ENCODE measurements at places on chromosomes 5 and 9. TPM values are rescaled to one million over a fixed set of nuclear protein-coding genes. Genes with fewer than 3 reads are reported as not detected.

TMEM252 gene
- not detected for total RNA-seq

DNA sequence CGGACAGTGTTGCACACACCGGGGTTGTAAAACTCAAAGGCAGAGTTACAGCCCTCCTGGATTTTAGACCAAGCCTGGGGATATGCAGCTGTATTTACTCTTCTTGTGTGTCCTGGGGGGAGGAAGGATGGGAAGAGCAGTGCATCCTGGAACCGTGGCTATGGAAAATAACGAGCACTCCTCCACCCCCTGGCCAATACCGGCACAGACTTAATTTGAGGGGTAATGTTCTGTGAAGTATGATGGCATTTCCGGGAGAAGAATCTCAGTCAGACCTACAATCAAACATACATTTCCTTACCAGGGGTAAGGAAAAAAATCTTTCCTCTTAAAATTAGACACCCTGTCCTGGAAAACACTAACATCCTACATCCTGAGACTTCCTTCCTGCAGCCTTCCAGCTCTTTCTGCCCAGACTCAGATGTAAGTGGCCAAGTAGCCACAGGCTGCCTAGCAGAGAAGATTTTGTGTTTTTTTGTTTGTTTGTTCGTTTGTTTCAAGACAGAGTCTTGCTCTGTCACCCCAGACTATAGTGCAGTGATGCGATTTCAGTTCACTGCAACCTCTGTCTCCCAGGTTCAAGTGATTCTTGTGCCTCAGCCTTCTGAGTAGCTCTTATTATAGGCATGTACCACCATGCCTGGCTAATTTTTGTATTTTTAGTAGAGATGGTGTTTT lies 11.0 kb upstream of the ERMP1 start:
- DNase-seq: no peak

GRCh38 chr5:1883120-1883924 lies 597 bp upstream of the IRX4 start:
- DNase-seq: no peak

DNA sequence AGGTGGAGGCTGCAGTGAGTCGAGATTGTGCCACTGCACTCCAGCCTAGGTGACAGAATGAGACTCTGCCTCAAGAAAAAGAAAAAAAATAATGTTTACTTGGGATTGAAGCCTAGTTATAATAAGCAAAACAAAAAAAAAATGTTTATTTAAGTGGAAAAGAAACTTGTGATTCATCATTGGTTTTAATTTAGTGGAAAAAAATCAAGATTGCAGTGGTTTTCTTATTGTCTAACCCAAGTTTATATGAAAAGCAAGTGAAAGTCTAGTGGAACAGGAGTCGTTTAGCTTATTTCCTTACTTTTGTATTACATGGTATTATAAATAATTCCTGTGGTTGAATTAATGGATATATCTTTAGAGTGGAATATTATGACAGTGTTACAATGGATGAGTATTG lies 8.4 kb downstream of the CNOT8 start:
- no peak for DNase-seq

DNA sequence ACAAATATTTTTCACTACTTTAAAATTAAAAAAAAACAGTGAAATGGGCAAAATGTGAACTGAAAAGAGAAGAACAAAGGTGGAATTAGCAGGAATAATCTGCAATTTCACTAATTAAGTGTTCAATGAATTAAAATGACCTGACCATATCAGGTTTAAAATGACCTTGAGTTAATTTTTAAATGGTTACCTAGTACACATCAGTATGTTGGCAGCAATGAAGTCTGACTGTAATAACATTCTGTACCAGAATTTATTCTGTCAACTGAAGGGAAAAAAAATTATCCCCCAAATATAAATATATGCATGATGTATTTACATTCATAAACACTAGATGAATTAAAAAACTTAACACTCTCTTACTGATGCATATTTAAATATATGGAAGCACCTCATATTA lies 165.6 kb downstream of the RFX3 start:
- no peak for DNase-seq

DNA sequence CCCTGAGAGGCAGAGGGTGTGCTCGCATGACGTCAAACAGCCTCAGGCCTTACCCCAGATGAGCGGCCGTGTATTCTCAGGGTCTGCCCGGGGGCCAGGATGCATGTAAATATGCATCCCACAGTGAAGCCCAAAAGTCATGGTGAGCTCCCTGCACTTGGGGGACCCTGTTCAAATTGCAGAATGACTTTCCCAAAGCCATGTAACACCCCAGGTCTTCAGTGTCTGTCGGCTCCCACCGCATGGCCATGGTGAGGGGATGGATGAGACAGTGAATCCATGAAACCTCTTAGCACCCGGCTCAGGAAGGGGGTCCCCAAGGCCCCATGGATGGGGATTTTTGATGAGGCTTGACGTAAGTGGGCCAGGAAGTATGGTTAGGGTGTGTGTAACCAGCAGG lies 9.3 kb upstream of the COL5A1 start:
- peak; percentile 8 for DNase-seq

- peak; percentile 4 for DNase-seq
Observed at GRCh38 chr9:134597957-134598883, 43.4 kb upstream of the COL5A1 start.

DNA sequence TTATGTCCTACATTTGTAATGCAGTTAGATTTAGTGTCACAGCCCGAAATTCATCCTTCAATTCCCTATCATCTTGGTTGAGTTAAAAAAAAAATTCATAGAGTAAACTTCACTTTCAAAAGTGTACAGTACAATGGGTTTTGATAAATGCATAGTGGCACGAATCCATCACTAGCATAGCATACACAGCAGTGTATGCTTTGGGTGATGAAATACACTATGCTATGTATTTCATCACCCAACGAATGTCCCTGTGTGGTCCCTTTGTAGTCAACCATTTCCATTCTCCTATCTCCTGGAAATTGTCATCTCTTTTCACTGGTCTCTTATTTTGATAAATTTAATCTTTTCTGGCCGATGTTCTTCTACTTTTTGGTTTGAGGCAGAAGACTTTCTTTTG lies 129.4 kb upstream of the BASP1 start:
- no peak for DNase-seq

DNA sequence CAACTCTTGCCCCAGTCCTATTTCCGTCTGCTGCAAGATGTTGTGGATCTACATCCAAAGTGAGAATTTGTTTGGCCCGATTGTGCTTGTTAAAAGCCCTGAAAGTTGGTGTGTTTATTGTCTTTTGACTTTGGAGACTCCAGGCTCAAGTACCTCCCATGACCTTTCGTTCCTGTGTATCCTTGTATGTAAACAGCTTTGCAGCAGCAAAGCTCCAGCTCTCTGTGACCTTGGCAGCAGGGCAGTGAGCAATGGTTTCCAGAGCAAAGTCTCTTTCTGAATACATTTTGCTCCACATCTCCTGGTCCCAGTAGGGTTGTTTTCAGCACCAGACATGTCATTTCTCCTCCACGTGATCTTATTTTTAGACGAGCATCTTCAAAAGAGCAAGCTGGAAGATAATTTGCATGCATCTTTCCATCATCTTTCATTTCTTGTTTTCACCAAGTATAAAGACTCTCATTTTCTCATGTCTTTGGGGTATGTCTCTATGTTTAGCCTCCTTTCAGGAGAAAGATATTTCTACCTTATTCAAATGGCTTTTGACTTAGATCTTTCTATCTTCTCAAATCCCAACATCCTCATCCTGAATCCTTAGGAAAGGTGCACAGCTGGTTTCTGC lies 68.1 kb upstream of the ERCC6L2 start:
- peak; percentile 44 for DNase-seq
